ENCODE measurements at places on chromosomes 1 and 21.

GRCh38 chr1:24930260-24931145, at the start of gene RUNX3:
RUNX3 (minus strand) TSS chr1:24930276; CDS start chr1:24929868, 408 bp downstream.
- DNase-seq, result peak; percentile 92

GRCh38 chr1:218525451-218526197, 180.5 kb downstream of the TGFB2 start:
- no peak for DNase-seq

DNA sequence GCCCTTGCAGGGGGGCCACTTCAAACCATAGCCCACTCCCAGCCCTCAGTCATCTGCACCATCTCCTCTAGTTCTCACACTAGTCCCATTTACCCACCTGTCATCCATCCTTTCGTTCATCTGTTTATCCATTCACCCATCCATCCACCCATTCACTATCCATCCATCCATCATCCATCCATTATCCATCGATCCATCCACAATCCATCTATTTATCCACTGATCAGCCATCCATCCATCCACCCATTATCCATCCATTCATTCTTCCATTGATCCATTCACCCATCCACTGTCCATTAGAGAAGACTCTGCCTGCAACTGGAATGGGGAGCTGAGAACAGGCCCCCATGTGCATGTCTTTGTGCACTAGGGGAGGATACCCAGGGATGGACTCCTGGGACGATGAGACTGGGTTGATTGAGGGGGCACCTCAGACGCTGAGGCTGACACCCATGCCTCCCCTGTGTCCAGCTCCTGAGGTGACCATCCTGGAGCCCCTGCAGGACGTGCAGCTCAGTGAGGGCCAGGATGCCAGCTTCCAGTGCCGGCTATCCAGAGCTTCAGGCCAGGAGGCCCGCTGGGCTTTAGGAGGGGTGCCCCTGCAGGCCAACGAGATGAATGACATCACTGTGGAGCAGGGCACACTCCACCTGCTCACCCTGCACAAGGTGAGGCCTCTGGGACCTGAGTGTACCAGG, 97.9 kb downstream of the TRIM11 start:
- no peak for DNase-seq

DNA sequence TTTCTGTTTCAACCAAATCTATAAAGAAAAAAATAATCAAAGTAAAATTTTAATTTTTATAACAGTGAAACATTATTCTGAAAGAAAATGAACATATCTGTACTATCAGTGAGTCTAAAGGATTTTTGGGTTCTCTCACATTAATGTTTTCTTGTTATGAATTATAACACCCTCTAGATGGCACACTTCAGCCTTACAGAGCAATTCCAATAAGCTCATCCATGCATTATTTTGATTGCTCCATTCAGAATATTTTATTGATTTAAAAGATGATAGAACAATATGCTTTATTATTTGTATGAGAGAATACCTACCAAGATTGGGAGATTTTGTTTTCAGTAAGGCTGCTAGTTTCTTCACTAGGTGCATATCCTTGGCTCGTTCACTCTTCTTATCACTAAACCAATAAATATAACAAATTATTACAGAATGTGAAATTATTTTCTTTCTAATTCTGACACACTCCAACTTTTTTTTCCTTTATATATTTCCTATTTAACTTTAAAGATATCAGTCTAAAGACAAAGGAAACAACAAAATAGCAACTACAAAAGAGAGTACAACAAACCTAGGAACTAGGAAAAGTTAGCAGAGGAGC, 82.4 kb downstream of the RAB3GAP2 start:
- no peak for DNase-seq
